ENCODE measurements at places on chromosomes 7 and 10.

- DNase-seq = no peak
These were observed 86.5 kb upstream of the TMEM72 start for GRCh38 chr10:44824607-44825006.

GRCh38 chr10:119138346-119139306 is 26.9 kb downstream of the SFXN4 start:
- no peak for DNase-seq

GRCh38 chr10:99983280-99983988 is 26.3 kb downstream of the DNMBP start:
- DNase-seq = no peak

- DNase-seq = no peak
These were observed 539.8 kb upstream of the CELF2 start for GRCh38 chr10:10477844-10478243.

Measured in dorsolateral prefrontal cortex (tissue), 122 donors.